ENCODE measurements at places on chromosomes 2 and 18.

DNA sequence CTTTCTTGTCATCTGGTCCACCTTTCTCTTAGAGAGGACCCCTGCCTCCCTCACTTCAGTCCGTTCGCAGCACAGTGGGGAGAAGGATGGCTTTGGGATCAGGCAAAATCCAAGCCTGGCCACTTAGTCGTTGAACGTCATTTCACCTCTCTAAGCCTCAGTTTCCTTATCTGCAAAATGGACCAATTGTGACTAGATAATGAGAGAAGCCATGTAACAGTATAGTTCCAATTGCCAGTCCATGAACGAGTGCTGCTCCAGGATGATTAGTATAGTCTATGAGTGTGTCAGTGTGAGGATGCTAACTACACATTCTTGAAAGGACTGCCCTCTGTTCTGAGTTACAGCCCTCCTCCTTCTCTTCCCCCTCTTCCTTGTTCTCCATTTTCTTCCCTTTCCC is 1.1 kb downstream of the INHA start:
- no peak for DNase-seq

DNA sequence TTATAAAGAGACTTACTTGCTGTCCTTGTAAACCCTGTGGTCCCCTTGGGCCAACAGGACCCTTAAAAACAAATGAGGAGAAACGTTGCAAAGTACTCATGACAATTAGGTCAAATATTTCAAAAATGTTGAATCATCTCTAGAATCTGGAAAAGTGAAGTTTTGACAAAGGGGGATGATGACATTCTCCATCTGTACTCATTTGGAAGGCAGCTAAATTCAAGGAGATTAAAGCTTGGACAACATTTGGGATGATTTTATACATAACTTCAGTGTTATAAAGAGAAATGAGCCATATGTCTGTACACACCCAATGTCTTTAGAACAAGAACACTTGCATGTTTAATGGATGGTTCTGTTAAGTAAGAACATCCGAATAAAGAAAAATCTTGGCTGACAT is 92.9 kb downstream of the COL5A2 start:
- DNase-seq = no peak

- DNase-seq = no peak
These were observed 2.3 kb upstream of the VSNL1 start for GRCh38 chr2:17538022-17538843.

GRCh38 chr2:53572696-53573095 is 194.9 kb upstream of the CHAC2 start:
- no peak for DNase-seq

GRCh38 chr2:234479465-234479864 is 17.4 kb downstream of the ARL4C start:
- no peak for DNase-seq

DNA sequence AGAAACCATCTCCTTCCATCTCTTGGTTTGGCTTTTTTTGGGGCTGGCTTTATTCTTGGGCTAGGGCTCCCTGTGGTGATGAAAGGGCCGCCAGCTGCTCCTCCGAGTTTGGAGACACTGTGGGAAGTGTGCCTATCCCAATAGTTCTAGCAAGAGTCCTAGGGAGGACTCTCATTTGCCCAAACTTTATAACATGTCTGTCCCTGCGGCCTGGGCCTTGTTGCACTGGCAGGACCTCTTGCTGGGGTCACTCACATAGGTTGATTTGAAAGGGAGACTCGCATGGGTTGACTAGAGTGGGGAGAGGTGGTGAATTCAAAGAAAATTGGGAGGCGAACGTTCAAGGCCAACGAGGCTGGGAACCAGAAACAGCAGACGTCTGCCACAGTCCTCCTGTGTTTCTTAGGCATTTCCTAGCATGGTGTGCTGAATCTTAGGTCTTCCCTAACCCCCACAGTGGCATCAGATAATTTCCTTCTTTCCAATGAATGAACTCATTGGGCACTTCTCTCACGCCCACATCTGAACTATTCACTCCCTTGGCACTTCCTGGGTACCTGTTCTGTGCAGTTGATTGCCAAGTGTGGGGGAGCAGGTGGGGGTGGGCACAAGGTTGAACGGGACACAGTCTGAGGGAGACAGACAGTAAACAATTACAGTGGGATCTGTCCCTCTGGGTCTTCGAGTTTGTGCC is 26.8 kb downstream of the NIFK start:
- DNase-seq = no peak

- DNase-seq = no peak
These were observed 17.3 kb upstream of the CNDP2 start for GRCh38 chr18:74478880-74479279.

- no peak for DNase-seq
These were observed 862 bp downstream of the C18orf54 start for GRCh38 chr18:54358495-54359040.

DNA sequence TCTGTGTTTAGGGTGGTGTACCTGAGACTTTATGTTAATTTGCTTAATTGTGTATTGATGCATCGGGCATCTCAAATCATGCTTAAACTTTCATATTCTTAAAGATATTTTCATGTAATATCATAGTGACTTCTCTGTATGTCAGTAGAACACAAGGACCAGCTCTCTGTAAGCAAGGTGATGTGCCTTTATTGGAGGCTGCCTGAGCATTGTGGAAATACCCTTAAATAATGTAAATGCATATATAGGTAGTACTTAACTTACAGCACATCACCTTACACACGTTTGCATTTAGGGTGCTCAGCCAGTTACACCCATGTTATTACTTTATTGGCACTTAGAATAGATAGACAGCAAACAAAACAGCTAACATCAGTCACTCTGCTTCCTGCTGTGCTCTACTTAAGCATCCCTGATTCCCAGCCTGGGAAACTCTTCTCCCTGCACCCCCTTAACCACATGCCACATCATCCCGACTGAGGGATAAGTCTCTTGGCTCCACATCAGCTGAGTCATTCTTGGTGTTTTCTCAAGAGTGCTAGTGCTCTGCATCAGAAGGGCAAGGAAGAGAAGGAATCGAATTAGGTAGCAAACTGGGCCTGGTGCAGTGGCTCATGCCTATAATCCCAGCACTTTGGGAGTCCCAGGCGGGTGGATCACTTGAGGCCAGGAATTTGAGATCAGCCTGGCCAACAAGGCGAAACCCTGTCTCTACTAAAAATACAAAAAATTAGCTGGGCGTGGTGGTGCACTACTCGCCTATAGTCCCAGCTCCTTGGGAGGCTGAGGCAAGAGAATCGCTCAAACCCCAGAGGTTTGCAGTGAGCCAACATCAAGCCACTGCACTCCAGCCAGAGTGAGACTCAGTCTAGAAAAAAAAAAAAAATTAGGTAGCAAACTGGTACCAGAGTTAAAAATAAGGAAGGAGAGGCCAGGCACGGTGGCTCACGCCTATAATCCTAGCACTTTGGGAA is 108.7 kb downstream of the MAP3K20 start:
- no peak for DNase-seq

DNA sequence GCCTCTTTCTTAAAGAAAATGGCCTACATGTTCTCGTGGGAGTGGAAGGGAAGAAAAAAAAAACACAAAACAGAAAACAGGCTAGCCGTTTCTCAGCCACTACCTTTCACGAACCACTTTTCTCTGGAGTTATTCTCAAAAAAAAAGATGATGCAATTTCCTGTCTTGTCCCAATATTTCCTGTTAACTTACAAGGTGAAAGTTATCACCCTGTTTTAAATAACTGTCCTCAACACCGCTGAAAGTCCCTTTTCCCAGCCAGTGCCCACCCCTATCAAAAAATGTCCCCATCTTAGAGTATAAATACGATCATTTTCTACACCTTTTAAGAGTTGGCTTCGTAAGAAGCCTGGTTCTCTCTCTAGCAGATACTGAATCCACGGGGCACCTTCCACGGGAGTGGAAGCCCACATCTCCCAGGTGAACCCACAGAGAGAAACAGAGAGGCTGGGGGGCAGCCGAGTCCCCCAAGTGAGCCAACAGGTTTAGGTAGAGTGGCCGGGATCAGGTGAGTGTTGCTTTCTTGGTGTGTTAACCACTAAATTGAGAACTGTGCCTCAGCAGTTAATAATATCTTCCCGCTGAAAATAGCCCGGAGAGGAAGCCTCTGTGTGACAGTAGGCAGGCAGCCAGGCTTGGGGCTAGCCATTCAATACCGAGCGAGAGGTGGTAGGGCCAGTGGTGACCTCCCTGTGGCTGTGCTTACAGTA is 15.9 kb downstream of the SMAD7 start:
- DNase-seq = no peak

DNA sequence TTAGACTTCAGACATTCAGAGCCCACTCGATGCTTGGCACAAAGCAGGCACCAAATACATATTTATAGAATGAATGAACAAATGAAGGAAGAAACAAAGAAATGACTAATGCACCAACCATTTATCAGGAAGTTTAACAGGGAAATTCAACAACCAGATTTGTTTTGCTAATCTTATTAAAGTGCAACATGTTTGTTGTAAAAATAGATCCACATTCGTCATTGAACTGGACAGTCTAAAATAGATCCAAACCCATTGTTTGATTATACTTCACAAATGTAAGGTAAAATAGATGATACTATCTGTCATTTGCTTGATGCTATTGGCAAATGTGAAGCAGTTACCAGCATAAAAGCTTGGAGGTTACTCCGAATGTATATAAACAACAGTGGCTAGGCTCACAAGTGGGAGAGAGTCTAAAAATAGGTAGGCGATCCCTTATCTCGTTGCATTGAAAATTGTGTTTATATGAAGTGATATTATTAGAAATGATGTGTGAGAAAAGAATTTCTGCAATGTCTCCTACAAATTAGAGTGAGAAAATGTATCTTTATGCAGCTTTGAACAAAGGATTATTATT is 246.2 kb downstream of the NEDD4L start:
- no peak for DNase-seq

DNA sequence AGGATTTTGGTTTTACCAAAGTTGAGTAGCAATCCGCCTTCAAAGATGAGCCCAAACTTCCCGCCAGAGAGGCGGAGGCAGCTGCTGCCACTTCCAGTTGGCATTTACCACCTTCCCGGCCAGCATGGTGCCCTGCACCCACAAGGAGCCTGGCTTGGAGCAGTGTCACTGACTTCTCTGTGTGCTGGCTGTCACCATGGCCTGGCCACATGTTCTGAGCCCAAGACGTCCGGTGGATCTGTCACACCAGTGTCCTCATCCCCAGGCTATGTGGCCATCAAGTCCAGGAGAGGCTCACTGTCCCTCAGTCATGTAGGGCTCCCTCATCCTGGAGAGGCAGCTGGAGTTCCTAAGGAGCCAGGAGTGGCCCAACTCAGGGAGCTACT is 100.6 kb downstream of the ACKR3 start:
- DNase-seq = no peak

GRCh38 chr2:140737006-140737405 is 1393.8 kb downstream of the LRP1B start:
- no peak for DNase-seq

- no peak for DNase-seq
These were observed 96.0 kb downstream of the INHBB start for GRCh38 chr2:120441744-120442471.

DNA sequence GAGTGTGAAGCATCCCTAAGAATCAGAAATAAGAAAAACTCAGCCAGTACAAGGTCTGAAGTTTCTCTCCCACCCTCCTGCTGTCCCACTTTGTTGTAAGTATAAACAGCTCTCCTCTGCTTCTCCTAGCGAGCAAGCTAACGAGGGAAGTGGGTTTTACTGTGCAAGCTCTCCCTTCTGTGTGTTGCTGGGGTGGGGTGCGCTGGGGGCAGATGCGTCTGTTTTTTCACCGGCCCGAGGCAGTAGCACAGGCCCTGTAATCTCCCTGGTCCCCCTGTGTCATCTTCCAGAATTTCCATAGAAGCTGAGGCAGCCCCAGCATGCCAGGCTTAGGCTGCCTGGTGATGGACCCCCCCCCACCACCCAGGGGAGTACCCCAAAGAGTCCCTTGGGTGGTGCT is 9.4 kb upstream of the CXCR4 start:
- DNase-seq = no peak

- DNase-seq = no peak
These were observed 206.5 kb upstream of the ITGA4 start for GRCh38 chr2:181250691-181251090.

GRCh38 chr2:189293164-189293563 is 113.6 kb upstream of the COL5A2 start:
- no peak for DNase-seq

GRCh38 chr2:135999899-136000298 is 14.5 kb upstream of the DARS1 start:
- DNase-seq = no peak

- no peak for DNase-seq
These were observed 25.1 kb upstream of the SP3 start for GRCh38 chr2:173990245-173990644.

GRCh38 chr2:45813003-45813941 is 161.8 kb downstream of the PRKCE start:
- no peak for DNase-seq

- no peak for DNase-seq
These were observed 95.1 kb downstream of the EHBP1 start for GRCh38 chr2:62800618-62801017.

DNA sequence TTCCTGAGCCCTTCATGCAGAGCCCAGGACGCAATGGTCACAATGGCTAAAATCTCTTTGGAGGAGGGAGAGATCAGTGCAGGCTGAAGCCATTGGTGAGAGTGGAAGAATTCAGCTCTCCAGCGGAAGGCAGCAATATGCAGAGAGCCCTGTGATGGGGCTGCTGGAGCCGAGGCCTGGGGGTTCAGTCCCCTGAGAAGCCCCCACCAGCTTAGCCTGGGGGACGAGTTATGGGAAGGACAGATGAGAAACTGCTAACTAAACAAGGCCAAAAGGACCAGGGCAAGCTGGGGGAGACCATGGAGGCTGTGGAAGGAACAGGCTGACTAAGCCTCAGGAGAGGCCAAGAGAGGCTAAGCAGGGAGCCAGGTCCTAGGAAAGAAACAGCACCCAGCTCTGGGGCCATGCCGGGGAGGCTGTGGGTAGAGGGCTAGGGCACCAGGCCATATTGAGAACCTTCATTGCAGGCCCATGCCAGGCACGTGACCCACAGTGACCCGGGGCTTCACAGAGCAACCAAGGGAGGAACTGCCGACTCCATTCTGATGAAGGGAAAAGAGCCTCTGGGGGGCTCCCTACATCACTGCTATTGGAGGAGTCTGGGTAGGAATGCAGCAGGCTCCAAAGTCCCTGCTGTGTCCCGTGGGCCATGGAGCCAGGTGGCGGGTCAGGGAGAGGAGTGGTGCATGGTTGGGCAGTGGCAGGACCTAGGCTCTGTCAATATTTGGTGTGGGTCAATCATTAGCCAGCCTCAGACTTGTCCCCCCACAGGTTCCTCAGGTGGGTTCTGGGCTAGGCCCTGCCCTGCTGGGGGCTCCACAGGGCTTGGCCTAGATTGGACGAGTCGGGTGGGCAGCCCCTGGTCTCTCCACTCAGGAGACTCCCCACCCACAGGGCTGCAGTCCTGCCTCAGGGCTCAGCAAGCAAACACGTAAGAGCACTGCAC is 19.8 kb downstream of the PROC start:
- DNase-seq = no peak

- no peak for DNase-seq
These were observed 100.5 kb upstream of the ITPRID2 start for GRCh38 chr2:181790716-181791649.
